Foreskin fibroblast (primary cell): ENCODE measurements at places on chromosomes 12 and 14.

DNA sequence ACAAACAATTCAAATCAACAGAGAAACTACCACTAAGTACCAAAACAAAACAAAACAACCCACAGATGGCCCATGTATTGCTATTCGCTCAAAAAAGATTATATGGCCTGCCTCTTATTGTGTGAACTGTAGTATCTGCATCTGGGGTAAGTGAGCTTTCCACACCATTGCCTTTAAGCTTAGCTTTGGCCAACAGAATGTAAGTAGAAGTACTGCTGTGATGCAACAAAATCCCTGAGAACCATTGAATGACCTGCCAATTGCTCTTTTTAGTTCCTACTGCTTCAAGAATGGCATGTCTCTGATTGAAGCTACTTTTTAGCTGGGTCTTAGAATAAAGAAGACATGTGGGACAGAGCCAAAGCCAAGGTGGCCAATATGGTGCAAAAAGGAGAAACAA is 32.5 kb downstream of the PPFIA2 start:
- DNase-seq = no peak

- DNase-seq = no peak
Observed at GRCh38 chr14:68569970-68570409, 222.9 kb downstream of the ZFP36L1 start.

DNA sequence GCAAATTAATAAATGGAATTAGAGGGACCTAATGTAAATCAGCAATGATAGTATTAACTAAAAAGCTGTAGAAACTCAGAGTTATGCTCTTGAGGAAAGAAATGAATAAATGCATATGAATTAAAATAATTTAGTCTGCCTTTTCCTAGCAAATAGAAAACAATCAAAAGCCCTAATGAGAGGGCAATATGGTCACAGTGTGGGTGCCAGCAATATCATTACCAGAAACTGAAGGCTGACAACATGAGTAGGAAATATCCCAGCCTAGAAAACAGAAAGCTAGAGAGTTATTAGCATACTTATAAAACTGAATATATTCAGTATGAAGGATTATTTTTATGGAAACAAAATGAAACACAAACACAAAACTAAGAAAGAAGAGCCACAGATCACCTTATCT is 987.5 kb upstream of the SEL1L start:
- DNase-seq = no peak

- DNase-seq = peak; percentile 8
Observed at GRCh38 chr12:87982208-87982607, 47.0 kb downstream of the C12orf50 start.

GRCh38 chr14:22168092-22168955 is 420.7 kb downstream of the DAD1 start:
- DNase-seq = no peak

- no peak for DNase-seq
Observed at GRCh38 chr12:12216349-12217017, 50.4 kb downstream of the LRP6 start.

GRCh38 chr12:56158926-56159461 is 835 bp downstream of the MYL6 start:
- DNase-seq = peak; percentile 79

DNA sequence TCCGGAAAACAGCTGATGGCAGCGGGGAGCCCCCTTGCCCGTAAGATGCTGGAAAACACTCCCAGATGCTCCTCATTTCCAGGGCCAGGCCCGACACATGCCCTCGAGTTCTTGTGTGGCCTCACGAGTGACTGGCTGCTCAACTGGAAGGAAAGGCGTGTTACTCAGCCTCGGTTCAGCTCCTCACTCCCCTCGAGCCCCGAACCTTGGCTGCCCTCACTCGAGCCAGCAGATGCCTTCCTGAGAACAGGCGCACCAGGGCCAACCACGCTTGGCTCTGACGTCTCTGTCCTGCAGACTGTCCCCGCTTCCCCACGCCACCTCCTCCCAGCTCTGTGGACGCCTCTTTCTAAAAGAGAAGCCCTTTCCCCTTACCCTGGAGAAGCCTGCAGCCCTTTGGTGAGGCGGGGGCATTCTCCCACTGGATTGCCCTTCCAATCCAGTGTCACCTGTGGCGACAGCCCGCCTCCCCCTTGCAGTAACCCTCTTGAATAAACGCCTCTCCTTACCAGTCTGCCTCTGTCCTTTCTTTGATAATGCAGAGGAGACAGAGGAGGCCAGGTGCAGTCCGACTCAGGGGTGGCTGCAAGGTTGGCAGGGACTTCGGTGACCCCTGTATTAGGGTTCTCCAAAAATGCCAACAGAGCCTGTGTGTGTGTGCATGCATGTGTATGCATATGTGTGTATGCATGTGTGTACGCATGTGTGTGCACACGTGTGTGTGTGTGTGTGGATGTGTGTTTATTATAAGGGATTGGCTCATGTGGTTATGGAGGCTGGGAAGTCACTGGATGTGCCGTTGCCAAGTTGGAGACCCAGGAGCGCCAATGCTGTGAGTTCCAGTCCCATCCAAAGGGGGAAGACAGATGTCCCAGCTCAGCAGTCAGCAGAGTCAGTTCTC is 166.3 kb downstream of the KIF26A start:
- DNase-seq = no peak

DNA sequence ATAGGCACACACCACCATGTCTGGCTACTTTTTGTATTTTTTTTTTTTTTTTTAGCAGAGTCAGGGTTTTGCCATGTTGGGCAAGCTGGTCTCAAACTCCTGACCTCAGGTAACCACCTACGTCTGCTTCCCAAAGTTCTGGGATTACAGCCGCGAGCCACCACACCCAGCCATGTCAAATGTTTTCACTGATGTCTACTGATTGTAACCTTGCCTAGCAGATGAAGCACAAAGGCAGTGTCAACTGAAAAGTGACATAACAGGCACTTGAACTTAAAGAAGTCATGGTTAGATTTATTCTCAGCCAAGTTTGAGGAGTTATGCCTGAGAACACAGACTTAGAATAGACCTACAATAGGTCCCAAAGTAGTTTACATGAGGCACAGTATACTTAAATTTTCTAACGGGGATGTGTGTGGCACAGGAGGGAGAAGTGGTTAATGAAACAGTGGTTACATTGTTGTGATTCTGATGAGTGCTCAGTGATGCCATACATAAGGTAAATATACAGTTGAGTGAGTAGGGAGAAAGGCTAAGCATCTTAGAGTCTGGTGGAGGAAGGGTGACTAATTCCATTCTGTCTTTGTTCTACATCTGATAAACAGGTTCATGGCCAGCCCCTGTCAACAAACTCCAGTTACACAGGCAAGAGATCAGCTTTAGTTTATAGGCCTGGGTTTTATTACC is 12.6 kb upstream of the RNASE4 start:
- no peak for DNase-seq

DNA sequence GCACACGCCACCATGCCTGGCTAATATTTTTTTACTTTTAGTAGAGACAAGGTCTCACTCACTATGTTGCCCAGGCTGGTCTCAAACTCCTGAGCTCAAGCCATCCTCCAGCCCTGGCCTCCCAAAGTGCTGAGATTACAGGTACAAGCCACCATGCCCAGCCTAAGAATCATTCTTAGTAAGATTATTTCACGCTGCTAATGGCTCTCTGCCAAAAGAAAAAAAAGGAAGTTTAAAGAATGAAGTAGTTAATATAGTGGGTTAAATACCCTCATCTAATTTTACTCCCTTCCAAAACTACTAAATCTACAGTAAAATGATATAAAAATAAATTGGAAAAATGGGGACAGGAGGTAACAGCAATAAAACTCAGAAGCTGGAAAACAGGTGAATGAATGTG is 2.6 kb downstream of the ETFRF1 start:
- DNase-seq = no peak
